ENCODE measurements at places on chromosomes 3 and 15. TPM values are rescaled to one million over a fixed set of nuclear protein-coding genes. Genes with fewer than 3 reads are reported as not detected.

Gene LRRIQ4
- not detected for total RNA-seq

- no peak for DNase-seq
Observed at GRCh38 chr15:81901319-81901718, 144.5 kb downstream of the MEX3B start.

GRCh38 chr3:141431411-141432378 lies 55.1 kb upstream of the RASA2 start:
- DNase-seq, result no peak

GRCh38 chr3:147409143-147410115 lies at the start of gene ZIC1:
Gene ZIC1, plus strand, starts transcription at chr3:147409365. Its CDS starts 748 bp downstream, at chr3:147410113.
- no peak for DNase-seq

DNA sequence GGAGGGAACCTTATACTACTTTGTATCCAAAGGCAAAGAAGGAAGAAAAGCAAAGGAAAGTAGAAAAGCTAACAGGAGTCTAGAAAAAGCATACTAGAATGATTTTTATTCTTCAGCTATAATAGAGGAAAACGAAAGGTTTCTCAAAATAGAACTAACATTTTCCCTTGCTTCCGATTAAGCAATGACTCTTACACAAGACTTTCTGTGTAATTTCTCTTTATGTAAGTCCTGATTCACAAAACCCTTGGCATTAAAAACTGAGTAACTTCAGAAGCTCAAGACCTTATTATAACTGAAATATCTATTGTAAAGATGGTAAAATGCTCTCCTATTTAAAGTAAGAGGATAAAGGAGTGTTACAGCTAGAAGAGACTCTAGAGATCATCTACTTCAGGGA lies 97.4 kb downstream of the DTWD1 start:
- DNase-seq, result no peak

GRCh38 chr15:50287324-50288116 lies 22.0 kb upstream of the HDC start:
- no peak for DNase-seq

DNA sequence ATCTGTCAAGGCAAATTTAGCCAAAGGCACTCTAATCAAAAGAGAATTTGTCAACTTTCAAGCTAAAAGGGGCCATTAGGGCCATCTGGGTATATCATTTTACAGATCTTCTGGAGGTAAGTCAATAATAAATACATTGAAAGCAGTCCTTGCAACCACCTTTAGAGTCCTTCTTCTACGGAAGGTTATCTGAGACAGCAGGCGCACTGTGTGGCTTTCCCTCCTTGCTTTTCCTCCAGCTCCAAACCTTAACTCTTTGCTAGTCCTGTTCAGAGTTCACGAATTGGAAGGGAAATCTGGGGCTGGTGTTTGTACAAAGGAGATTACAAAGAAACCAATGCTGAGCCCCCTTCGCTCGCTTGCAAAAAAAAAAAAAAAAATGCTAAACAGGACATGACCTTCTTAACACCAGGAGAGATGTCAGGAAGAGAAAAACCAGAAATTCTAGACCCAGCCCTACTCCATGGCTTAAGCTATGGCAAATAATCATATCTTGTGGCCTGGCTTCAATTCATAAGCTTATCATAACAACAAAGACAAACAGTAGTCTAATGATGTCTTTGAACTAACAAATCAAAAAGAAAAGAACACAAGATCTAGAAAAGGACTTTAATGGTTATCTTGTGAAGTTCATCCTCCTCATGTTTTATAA lies 215.7 kb downstream of the STT3B start:
- DNase-seq, result no peak

DNA sequence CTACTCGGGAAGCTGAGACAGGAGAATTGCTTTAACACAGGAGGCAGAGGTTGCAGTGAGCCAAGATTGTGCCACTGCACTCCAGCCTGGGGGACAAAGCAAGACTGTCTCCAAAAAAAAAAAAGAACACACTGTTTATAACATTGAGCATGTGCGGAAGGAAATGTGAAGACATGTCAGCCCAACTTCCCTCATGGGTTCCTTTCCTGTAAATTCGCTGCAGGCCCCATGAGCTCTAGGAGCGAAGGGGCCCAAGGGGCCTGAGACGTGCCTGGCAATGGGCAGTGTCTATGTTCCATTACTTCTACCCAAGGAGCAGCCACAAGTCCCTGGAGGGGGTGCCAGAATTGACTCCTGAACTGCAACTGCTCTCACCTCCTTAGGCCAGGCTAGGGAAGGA lies 3.2 kb downstream of the PFKFB4 start:
- no peak for DNase-seq

DNA sequence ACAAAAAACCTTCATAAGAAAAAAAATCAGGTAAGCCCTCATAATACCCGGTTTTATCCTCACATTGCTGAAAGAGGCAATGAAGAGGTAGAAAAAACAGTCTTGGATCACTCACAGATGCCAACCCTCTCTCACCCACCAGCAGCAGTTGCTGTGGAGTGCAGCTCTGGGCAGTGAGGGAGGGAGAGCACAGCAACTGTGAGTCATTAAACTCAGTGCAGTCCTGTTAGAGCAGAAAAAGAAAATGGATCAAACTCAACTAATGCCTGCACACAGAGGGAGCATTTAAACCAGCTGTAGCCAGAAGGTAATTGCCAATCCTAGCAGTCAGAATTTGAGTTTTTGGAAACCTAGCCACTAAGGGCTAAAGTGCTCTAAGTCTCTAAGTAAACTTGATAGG lies 1050.6 kb upstream of the ALCAM start:
- DNase-seq, result no peak

Data from mucosa of gallbladder (tissue), 1 donor.